ENCODE measurements at places on chromosomes 7 and 10.

GRCh38 chr7:139768249-139768824 lies 9.5 kb downstream of the HIPK2 start:
- no peak for DNase-seq

GRCh38 chr7:111333010-111333409 lies 229.3 kb downstream of the IMMP2L start:
- no peak for DNase-seq

DNA sequence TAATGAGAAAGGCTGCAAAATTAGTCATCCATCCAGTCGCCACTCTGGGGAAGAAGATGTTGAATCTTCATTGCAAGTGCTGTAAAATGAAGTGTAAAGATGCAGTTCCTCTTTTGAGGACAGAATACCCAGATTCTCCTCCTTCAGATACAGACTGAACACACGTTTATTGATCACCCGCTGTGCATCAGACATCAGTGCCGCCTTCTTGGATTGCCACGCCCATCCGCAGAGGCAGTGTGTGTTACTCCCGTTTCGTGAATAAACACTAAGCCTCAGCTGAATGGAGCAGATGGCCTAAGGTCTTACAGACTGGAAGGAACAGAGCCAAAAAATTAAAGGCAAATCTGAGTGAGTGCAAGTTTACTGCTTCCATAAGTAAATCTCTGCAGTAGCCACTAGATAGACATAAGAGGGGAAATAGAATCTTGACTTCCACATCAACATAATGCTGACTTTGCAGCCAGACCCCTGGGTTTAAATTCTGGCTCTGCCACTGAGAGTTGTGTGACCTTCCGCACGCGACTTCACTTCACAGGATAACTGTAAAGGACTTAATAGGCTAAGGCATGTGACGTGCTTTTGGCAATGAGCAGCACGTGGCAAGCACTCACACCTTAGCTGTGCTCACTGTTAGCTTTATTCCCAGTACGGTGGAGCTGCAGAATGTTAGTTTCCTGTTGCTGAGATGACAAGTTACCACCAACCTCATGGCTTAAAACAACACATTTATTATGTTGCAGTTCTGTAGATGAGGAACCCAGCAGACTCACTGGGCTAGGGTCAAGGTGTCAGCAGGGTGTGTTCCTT lies 285.9 kb downstream of the CELF2 start:
- DNase-seq = no peak

DNA sequence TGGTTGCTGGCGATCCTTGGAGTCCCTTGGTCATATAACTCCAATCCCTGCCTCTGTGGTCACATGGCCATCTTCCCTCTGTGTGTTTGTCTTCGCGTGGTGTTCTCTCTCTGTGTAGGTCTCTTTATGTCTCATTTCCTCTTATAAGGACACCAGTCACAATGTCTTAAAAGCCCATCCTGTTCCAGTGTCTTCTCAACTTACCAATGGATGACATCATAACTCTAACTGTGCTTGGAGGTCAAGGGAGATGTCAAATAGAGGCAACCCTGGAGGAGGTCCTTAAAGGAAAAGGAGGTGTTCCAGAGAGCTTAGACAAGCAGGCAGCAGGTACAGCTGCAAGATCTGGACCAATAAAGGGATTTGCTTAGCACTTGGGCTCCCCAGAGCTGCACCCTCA lies 143.0 kb downstream of the BUB3 start:
- DNase-seq = no peak

- no peak for DNase-seq
Observed at GRCh38 chr7:99622596-99622995, 5.8 kb downstream of the ZSCAN25 start.

Measured in breast epithelium (tissue), 4 donors.